ENCODE measurements at places on chromosomes 1 and 21. TPM values are rescaled to one million over a fixed set of nuclear protein-coding genes. Genes with fewer than 3 reads are reported as not detected.

The ZMYND12 gene
- total RNA-seq, result 0.47 TPM

The DRAM2 gene
- 70.1 TPM for total RNA-seq

The FCRL3 gene
- not detected for total RNA-seq

The EDEM3 gene
- 99.5 TPM for total RNA-seq

The SFT2D2 gene
- total RNA-seq, result 45.8 TPM

The WNT2B gene
- 1.3 TPM for total RNA-seq

The AMY1A gene
- not detected for total RNA-seq

The FCGR1A gene
- total RNA-seq, result not detected

The PSMB2 gene
- 41.0 TPM for total RNA-seq

Data from dermis blood vessel endothelial cell (primary cell).